ENCODE measurements at places on chromosomes 5 and 9. TPM values are rescaled to one million over a fixed set of nuclear protein-coding genes. Genes with fewer than 3 reads are reported as not detected.
A peak's percentile ranks its signal among the peaks of the same experiment; 100 is the strongest.

ANKRA2 gene
- total RNA-seq, result 14.4 TPM

TERT gene
- not detected for total RNA-seq

- peak; percentile 50 for DNase-seq
These were observed 26.7 kb downstream of the NDUFS6 start for GRCh38 chr5:1827886-1828397.

- DNase-seq, result no peak
These were observed 140.7 kb upstream of the SPRY4 start for GRCh38 chr5:142465476-142465875.

DNA sequence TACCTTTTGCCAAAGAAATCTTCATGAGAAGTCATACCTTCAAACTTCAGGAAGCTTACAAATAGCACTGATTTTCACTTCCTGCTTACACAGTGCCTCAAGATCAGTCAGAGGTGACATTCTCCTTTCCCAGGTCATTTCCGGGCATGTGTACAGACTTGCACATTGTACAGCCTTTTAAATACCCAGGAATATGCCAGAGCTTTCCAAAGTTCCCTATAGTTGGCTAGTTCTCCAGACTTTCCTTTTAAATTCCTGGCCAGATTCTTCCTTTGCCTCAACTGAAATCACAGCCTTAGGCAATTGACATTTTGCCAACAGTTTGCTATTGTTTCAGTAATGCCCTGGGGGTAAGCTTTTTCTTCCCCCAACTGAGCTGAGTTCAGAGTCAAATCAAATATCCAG lies 47.2 kb downstream of the RFX3 start:
- DNase-seq, result no peak
